ENCODE measurements at places on chromosomes 3 and 15. TPM values are rescaled to one million over a fixed set of nuclear protein-coding genes. Genes with fewer than 3 reads are reported as not detected.

The ITIH1 gene
- not detected for total RNA-seq

The CAND2 gene
- total RNA-seq = 0.37 TPM

The CLRN1 gene
- total RNA-seq = not detected

The SPESP1 gene
- not detected for total RNA-seq

The KLHL40 gene
- total RNA-seq = not detected
